ENCODE measurements at places on chromosomes 16 and 17.

- H3K27me3 ChIP-seq: no peaks in the 10 kb centered on the region
- H3K27ac ChIP-seq: no peak overlapping the region
- H3K4me3 ChIP-seq: no peak overlapping the region
- no peaks in the 10 kb centered on the region for H3K36me3 ChIP-seq
- DNase-seq: no peak
Observed at GRCh38 chr16:77169650-77170236, 21.2 kb upstream of the MON1B start.

- H3K4me1 ChIP-seq: no peaks in the 10 kb centered on the region
- H3K4me3 ChIP-seq: no peak overlapping the region
- H3K27me3 ChIP-seq: no peaks in the 10 kb centered on the region
- DNase-seq: no peak
- H3K36me3 ChIP-seq: peaks cover 79% of the 10 kb centered on the region
Observed at GRCh38 chr17:62032480-62032879, 32.6 kb downstream of the MED13 start.

- peaks cover 17% of the 10 kb centered on the region for H3K4me1 ChIP-seq
- no peak for DNase-seq
- peak overlapping the region; percentile 40 for H3K4me3 ChIP-seq
- peak overlapping the region; percentile 52 for H3K27ac ChIP-seq
Observed at GRCh38 chr17:20074489-20074888, 65.3 kb downstream of the SPECC1 start.

- H3K27me3 ChIP-seq: peaks cover 58% of the 10 kb centered on the region
- no peak for DNase-seq
- no peaks in the 10 kb centered on the region for H3K4me1 ChIP-seq
- no peak overlapping the region for H3K4me3 ChIP-seq
- no peak overlapping the region for H3K27ac ChIP-seq
- H3K36me3 ChIP-seq: no peaks in the 10 kb centered on the region
Observed at GRCh38 chr16:25692351-25692741, 587 bp downstream of the HS3ST4 start.

DNA sequence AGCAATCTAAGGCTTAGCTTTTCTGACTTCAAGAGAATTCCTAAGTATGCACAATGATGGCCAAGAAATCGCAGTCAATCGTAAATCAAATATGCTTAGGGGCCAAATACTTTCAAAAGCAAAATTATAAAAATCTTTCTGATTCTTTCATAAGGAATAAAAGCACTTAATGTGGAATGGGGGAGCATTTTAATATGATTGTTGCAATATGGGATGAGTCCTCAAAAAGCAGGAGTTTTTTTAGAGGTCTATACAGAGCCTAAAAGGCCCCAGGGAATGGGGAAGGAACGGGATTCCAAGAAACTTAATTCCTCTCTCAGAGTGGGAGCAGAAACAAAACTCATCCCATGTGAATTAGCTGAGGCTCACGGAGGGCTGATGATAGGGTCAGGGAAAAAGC is 14.7 kb upstream of the SLC39A11 start:
- no peak for DNase-seq
- no peaks in the 10 kb centered on the region for H3K4me1 ChIP-seq
- no peak overlapping the region for H3K27ac ChIP-seq
- H3K27me3 ChIP-seq: no peaks in the 10 kb centered on the region
- H3K4me3 ChIP-seq: no peak overlapping the region

DNA sequence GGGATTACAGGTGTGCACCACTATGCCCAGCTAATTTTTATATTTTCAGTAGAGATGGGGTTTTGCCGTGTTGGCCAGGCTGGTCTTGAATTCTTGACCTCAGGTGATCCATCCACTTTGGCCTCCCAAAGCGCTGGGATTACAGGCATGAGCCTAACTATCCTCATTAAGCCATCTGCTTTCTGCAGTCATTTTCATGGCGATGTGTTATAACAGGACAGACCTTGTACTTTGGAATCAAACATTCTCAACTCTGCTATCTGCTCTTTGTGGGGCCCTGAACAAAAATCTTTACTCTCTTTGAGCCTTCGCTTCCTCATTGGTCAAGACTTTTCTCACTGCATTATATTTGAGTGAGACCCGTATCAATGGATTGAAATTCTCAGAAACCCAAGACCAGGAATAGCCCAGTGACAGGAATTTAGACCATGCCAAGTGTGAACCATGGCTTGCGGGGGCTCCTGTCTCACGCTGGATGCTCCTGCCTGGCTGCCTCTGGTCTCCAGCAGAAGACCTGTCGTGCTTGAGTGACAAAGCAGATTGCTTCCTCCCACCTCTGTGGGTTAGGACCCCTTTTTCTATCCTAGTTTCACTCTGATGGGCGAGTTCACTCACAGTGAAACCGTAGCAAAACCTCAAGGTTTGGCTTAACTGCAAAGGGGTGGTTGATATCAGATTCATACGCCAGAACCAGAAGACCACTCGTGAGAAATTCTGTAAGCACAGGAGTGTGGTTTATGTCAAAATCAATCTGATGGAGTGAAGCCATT is 519.1 kb downstream of the MAF start:
- H3K4me3 ChIP-seq: no peak overlapping the region
- DNase-seq: no peak

GRCh38 chr16:54506214-54506580 is 219.6 kb upstream of the IRX3 start:
- H3K4me1 ChIP-seq: peaks cover 9% of the 10 kb centered on the region
- H3K27me3 ChIP-seq: peaks cover 9% of the 10 kb centered on the region
- no peak overlapping the region for H3K27ac ChIP-seq
- H3K4me3 ChIP-seq: no peak overlapping the region

- no peaks in the 10 kb centered on the region for H3K27me3 ChIP-seq
- peaks cover 44% of the 10 kb centered on the region for H3K4me1 ChIP-seq
- no peak for DNase-seq
- no peaks in the 10 kb centered on the region for H3K36me3 ChIP-seq
Observed at GRCh38 chr17:27559506-27560481, 71.2 kb upstream of the LGALS9 start.
